AG09309 (cell line): ENCODE measurements at places on chromosomes 3 and 15.

DNA sequence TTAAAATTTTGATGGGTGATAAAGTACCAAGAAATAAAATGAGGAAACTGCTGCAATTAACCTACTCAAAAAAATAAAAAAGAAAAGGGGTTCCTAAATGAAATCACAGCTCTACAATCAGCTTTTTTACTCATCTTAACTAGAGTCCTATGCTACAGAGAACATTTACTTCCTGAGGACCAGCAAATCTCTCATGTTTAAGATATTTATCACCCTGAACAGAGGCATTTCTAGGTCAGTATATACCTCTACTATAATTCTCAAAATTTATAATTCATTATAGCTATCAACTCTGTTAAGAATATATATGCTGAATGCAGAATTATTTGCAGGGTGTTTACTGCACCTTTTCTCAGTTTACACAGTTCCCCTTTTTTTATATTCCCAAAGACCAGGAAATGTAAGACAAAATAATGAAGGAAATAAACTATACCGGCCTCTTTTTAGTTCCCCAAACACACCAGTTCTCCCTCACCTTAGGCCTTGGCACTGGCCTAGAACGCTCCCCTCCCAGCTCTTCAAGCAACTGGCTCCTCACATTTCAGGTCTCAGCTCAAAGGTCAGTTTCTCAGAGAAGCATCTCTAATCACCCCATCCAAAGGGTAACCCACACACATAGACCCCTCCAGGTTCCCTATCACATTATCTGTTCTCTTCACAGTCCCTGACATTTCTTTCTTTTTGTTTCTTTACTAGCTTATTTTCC is 71.1 kb downstream of the LRRFIP2 start:
- DNase-seq = no peak

GRCh38 chr3:137020315-137020714 is 62.5 kb downstream of the IL20RB start:
- DNase-seq = no peak

DNA sequence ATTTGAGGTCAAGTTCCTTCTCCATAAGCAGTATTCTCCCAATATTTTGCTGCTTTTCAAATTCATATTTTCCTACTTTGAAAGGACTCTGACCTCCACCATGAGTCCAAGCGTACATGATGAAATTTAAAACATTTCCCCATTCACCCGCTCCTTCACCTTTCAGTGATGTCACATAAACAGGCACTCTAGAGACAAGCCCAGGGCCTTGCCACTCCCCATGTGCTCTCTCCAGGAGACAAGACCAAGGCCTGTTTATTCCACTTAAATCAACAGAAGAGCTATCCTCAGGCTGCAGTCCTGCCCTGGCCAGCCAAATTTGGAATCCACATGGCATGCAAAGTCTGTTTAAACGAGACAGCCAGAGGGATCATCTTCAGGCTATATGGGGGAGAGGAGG is 161.5 kb downstream of the ARRDC4 start:
- no peak for DNase-seq

- DNase-seq = no peak
Measured at GRCh38 chr3:119759962-119760361, 21.9 kb upstream of the NR1I2 start.

GRCh38 chr15:89975482-89976245 is 25.5 kb upstream of the ZNF710 start:
- DNase-seq = no peak

DNA sequence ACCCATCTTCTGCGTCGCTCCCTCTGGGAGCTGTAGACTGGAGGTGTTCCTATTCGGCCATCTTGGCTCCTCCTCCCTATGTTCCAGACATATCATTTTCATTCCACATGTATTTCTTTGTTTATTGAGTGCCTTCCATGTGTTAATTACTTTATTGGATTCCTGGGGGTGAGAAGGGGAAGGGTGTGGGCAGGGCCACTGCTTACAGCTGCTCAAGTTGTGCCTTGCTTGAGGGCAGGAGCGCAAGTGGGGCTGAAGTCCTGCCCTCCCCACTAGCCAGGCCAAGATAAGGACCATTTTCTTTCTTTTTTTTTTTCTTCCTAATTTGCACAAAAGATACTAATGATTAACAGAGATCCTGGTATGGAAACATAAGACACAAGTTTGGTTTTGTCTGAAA is 224.8 kb downstream of the LPP start:
- no peak for DNase-seq

DNA sequence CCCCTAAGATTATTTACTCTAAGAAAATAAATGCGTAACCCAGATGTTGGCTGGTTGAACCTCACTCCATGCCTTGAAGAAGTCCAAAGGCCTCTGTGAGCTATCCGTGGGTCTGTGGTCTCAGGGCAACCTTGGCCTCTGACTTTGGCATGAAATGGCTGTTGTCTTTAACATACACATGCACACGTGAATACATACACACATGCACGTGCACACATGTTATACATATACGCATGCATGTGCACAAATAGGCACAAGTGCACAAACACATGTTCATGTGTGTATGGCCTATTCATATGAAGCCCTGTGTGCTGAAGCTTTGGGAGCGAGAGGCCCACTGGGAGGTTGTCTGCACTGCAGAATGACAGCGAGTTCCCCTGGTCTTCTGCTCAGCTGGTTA is 50.8 kb downstream of the KLF15 start:
- no peak for DNase-seq
